Right renal pelvis (tissue), 4 donors: ENCODE measurements at places on chromosomes 11 and 22. TPM values are rescaled to one million over a fixed set of nuclear protein-coding genes. Genes with fewer than 3 reads are reported as not detected.

DNA sequence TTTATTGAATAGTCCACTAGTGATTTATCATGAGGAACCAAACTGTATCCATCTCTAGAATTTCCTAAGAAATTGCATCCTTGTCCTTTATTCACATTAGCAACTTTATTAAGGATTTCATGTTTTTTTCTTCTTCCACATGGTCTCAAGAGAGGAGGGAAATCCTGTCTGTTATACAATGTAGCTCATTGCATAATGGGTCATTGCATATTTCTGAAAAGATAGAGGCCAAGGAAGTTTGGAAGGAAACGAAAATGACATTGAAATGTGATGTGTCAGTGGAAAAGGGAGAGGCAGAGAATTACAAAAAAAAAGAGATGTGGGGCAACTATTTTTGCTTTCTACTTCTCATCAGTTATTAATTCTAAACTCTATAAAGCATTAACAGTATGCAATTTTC is 353.1 kb downstream of the METTL15 start:
- DNase-seq, result no peak

DNA sequence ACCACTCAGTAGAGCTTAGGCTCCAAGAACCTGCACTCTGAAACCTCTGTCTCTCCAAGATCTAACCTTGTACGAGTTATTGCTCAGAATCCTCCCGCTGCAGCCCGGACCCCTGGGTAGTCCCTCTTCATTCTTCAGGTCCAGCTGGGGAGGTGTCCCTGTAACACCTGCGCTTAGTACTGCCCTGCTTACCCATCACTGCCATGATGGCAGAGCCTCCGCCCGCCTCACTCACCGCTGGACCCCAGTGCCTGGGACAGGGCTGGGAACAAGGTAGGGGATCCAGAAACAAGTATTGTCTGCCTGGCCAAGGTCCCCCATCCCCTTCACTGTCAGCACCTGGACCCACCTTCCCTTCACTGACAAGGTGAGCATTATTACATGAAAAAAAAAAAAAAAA is 50.3 kb downstream of the THAP12 start:
- no peak for DNase-seq

- DNase-seq, result no peak
These were observed 16.7 kb downstream of the ACRV1 start for GRCh38 chr11:125663910-125664309.

DNA sequence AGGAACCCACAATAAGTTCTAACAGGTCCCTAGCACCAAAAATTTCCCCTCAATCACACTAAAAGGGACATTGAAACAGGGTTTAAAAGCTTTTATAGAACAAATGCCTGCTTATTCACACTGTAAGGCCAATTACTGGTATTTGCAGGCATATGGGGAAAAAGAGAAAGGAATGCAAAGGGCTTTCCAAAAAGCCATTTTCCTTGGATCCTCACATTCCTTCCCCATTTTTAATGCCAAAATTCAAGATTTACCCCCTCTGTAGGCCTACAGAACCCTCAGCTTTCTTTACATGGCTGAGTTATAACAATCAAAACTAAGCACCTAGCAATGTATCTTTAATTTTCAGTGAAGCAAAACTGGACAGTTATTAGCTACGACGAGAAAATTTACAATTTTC is 102.0 kb downstream of the SBF2 start:
- no peak for DNase-seq

GRCh38 chr11:8615291-8616032 is 21.4 kb upstream of the STK33 start:
- DNase-seq, result no peak

- DNase-seq, result no peak
These were observed 20.0 kb upstream of the COMT start for GRCh38 chr22:19921544-19922081.

POU2AF2 gene
- not detected for polyA plus RNA-seq

CARD18 gene
- polyA plus RNA-seq, result not detected
